ENCODE measurements at places on chromosomes 5 and 9. TPM values are rescaled to one million over a fixed set of nuclear protein-coding genes. Genes with fewer than 3 reads are reported as not detected.

FOXD4L5 gene
- total RNA-seq = 0.34 TPM

DNA sequence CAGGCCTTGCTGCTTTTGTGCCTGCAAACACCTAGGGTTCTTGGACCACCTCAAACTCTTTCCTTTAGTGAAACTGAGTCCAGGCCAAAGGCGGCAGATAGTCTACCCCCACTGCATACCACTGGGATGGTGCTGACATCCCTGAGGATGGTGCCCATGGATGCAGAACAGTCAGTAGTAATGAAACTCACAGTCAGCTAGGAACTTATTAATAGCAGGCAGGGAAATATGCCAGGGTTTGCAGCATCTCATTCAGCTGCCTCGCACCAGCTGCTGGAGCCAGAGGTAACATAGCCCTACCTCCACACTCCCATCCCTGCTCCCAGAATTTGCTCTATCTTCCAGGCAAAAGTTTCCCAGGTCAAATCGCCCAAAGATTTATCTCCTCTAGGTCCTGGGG is 189.1 kb downstream of the SREK1 start:
- DNase-seq = no peak

- DNase-seq = no peak
These were observed 3.7 kb upstream of the TIFAB start for GRCh38 chr5:135455876-135456237.

GRCh38 chr9:38035873-38036272 is 33.2 kb downstream of the SHB start:
- DNase-seq = no peak

DNA sequence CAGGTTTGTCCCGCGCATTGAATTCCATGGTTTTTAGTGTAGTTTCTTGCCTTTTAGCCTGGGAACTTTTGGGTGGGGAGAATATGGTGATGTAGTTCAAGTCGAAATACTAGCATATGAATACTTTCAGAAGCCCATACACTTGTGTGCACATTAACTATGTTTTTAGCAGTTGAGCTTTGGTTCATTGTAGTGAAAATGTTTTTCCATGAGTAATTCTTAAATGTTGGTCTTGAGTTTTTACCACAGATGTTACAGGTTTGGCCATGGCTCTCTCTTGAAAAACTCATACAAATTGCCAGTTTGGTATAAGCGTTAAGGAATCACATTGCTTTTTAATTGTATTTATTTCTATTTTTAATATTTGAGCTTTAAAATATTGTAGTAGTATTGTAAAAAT is 45.6 kb downstream of the TRIO start:
- no peak for DNase-seq

PRSS3 gene
- total RNA-seq = not detected

SAPCD2 gene
- total RNA-seq = 31.1 TPM

IGFBPL1 gene
- total RNA-seq = 63.8 TPM

NIM1K gene
- 0.23 TPM for total RNA-seq

- DNase-seq = no peak
These were observed 30.6 kb downstream of the ANKRD55 start for GRCh38 chr5:56202483-56202882.

CXCL14 gene
- not detected for total RNA-seq

DNA sequence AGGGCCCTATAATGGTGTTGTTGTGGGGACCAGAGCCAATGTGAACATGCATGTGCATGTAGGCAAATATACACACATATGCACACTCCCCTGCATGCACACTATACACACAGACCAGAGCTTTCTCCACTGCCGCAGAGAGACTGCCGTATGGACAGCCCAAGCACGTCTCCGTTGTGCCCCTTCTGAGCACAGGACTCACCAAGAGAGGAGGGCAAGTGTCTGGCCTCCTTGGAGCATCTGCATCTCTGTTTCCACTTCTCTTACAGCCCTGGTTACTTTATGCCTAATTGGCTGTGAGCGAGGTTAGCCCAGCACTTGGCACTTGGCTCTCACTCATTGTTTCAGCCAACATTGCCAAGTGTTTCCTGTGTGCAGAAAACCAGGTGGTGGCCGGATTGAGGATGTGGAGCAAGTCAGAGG is 30.4 kb downstream of the CSF2 start:
- no peak for DNase-seq

Measured in neural crest cell (in vitro differentiated cells).